ENCODE measurements at places on chromosomes 12 and 14.

DNA sequence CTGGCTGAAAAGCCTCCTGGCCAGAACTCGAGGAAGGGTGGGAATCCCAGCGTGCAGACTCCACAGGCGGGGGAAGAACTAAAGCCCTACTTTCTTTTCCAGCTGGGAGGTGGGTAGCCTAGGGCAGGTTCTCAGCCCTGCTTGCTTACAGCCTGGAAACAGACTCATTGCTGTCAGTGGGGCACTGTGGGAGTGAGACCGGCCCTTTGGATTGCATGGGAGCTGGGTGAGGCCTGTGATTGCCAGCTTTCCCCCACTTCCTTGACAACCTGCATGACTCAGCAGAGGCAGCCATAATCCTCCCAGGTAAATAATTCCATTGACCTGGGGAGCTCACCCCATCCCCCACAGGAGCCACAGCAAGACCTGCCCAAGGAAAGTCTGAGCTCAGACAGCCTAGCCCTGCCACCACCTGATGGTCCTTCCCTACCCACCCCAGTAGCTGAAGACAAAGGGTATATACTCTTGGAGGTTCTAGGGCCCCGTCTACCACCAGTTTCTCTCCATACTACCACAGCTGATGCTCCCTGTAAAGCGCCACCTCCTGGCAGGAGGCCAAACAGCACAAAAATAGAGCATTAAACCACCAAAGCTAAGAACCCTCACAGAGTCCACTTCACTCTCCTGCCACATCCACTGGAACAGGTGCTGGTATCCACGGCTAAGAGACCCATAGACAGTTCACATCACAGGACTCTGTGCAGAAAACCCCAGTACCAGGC lies 294.1 kb downstream of the SEC23A start:
- DNase-seq, result no peak

GRCh38 chr12:115481141-115481540 lies 796.4 kb downstream of the MED13L start:
- DNase-seq, result no peak

DNA sequence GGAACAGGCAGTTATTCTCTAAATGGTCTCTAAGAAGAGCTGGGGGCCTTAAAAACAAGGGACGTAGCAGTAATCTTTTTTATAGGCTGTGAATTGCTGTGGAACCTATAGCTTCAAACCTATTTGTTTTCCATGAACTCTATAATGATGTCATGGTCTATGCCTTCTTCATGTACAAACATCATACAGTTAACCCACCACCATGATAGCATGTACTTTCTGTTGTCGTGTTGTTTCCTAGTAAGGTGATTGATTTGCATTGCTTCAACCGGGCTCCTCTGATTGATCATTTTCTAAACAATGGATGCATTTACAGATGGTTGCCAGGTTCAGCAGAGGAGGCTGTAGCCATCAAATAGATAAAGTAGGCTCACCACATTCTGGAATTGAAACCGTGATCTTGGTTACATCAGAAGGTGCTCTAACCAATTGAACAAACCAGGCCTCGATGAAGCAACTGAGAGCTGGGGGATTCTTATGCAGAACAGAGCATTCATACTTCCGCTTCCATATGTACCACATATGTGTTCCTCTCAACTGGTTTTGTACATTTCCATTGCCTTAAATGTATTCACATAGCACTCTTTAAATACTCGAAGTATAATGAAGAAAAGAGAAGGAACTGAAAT lies 25.6 kb upstream of the PCNX1 start:
- DNase-seq, result peak; percentile 32

- no peak for DNase-seq
Observed at GRCh38 chr12:117044790-117045159, 54.4 kb downstream of the TESC start.

GRCh38 chr14:33163600-33163999 lies 224.9 kb downstream of the NPAS3 start:
- no peak for DNase-seq

DNA sequence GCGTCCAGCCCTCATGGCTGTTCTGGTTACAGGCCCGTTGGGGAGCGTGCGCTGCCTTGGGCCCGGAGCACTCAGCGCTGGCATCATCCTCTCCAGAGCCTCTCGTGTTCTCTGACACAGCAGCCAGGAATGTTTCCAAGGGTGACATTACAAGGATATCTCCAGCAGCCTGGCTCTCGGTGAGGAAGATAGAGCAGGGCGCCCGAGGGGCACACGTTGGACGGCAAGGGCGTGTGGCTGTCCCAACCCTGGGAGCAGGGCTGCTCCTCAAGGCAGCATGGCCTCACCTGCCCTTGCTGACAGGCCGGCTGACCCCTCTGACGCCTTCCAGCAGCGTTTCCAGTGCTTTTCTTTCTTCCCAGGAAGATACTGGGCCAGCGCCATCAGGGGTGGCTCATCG lies 14.4 kb downstream of the LRCOL1 start:
- DNase-seq, result no peak

GRCh38 chr14:56810836-56811592 lies 735 bp upstream of the OTX2 start:
- no peak for DNase-seq

DNA sequence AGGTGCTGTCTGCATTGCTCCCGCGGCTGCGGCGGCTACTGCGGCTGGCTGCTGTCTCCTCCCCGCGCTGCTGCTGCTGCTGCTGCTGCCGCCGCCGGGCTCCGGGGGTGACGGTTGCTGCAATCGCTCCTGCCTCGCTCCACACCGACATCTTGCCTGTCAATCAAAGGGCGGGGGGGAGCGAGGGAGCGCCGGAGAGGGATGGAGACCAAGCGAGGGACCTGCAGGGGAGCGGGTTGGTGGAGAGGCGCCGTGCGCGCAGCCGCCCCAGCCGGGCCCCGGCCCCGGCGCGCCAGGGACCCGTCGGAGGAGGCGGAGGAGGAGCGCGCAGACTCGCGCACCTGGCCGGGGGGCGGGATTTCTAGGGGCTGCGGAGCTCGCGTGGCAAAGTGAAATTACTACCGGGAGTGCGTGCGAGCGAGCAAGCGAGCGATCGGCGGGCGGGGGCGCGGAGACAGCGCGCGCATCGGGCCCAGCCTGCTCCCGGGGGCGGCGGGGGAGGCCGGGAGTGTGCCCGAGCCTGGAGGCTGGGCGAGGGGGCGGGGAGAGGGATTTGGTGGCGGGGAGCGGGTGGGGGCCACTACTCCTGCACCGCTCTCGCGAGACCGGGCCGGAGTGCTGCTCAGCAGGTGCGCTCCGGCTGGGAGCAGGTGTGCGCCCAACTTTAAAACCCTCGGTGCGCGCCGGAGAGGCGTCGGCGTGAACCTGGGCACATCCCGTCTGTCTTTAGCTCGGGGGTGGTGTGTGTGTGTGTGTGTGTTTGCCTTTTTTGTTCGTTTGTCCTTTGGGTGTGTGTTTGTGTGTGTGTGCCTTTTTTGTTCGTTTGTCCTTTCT lies at the start of gene KSR2:
TSS of gene KSR2 (minus strand) at position 165 of the 834 bp plus-strand sequence. CDS start 735 bp downstream, outside the sequence.
- DNase-seq, result peak; percentile 39

GRCh38 chr12:121175383-121176119 lies 34.4 kb upstream of the P2RX4 start:
- DNase-seq, result peak; percentile 29

DNA sequence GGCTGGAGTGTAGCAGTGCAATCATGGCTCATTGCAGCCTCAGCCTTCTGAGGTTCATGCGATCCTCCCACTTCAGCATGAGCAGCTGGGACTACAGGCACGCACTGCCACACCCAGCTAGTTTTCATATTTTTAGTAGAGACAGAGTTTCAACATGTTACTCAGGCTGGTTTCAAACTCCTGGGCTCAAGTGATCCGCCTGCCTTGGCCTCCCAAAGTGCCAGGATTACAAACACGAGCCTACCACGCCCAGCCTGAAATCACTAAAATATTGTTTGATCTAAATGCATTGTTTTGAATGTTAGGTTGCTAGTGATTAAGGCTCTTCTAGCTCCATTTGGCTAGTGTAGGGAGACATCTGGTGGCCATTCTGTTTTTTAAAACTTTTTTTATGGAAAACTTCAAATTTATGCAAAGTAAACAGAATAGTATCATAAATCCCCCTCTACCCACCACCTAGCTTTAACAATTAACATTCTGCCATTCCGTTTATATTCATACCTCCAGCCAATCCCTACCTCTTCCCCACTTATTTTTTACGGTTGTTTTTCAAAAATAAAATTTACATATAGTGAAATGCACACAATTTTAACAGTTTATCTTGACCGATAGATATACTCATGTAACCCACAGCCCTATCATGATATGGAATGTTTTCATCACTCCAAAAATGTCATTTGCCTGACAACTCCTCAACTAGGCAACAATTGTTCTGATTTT lies 37.8 kb downstream of the MYO1H start:
- DNase-seq, result no peak

DNA sequence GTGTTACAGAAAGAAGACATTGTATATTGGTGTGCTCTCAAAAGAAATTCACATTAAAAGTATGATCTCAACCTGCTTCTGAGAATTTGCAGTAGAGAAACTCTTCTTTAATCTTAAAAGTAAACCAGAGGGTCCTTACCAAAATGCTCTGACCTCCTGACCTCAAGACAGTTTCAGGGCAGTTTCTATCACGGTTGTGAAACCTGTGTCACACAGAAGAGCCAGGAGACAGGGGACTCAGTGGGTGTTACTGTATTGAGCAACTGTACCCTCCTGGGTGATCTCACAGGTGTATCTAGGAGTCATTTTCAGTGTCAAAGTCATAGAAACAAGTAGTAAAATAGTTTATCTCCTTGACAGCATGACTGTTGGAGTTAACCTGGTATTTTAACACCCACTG lies 178.0 kb downstream of the GRIP1 start:
- DNase-seq, result peak; percentile 3

- DNase-seq, result no peak
Observed at GRCh38 chr14:104560586-104560945, 19.0 kb upstream of the C14orf180 start.

All from GM19239 (cell line).